ENCODE measurements at places on chromosomes 7 and 10.

DNA sequence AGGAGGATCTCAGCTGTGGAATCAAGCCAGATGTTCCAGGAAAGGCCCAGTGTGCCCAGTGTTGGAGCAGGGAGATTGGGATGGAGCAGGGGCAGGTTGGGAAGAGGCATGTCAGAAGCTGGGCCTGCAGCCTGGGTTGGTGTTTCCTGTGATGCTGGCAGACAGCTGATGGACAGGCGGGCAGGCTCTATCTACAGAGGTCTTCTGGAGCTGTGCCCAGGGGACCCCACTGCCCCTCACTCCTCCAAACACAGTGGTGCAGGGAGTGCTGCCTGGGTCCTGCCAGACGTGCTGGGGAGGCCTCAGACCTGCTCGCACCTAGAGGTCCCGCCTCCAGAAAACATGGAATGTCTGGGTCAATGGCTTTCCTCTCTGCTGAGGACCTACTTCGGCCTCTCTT lies 182.9 kb upstream of the TCERG1L start:
- no peak for DNase-seq

GRCh38 chr7:111138586-111138985 lies 47.7 kb downstream of the LRRN3 start:
- DNase-seq = no peak

- DNase-seq = no peak
These were observed 175.6 kb downstream of the PLXNA4 start for GRCh38 chr7:132400561-132401142.

DNA sequence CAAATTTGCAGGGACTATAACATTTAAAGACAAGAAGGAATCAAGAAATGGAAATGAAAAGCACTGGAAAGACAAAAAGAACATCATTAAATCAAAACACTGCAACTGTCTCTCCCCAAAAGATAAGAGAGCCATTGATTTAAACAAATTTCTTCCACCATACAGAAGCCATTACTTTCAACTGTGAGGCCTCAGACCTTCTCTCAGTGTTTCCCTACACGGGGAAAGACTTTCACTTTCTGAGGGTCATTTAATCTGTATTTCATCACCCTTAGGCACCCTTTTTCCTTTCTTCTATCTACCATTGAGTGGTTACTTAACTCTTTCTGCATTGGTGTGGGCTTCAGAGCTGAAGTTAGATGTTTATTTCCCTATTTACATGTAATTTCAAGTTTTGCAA lies 47.5 kb downstream of the CCDC172 start:
- DNase-seq = no peak

DNA sequence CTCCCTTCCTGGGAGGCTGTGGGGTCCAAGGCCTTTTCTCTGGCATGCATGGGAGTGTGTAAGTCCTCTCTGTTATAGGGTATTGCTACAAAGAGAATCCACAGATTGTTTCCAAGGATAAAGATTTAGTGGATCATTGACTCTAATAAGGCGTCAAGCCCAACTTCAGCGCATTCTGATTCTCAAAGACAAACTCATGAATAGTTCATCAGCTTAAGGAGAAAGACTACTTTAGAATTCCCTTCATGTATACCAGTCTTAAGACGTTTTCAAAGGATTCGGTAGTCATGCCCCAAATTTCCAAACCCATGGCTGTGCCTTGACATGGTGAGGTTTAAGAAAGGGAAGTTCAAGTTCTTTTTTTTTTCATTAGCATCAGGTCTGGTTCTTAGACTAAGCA lies 46.6 kb upstream of the ABLIM1 start:
- DNase-seq = no peak

GRCh38 chr10:71473671-71474599 lies 77.2 kb downstream of the CDH23 start:
- no peak for DNase-seq

GRCh38 chr10:11377267-11377666 lies 234.2 kb downstream of the USP6NL start:
- DNase-seq = no peak

DNA sequence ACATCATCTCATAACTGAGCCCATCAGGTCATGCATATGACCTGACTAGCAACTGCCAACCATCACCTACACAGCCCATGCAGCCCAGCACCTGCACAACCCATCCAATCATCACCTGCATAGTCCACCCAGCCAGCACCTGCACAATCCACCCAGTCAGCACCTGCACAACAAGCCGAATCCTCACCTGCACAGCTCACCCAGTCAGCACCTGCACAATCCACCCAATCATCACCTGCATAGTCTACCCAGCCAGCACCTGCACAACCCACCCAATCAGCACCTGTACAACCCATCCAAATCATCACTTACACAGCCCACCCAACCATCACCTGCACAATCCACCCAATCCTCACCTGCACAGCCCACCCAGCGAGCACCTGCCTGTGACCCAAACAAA lies 33.4 kb upstream of the WDFY4 start:
- DNase-seq = no peak

DNA sequence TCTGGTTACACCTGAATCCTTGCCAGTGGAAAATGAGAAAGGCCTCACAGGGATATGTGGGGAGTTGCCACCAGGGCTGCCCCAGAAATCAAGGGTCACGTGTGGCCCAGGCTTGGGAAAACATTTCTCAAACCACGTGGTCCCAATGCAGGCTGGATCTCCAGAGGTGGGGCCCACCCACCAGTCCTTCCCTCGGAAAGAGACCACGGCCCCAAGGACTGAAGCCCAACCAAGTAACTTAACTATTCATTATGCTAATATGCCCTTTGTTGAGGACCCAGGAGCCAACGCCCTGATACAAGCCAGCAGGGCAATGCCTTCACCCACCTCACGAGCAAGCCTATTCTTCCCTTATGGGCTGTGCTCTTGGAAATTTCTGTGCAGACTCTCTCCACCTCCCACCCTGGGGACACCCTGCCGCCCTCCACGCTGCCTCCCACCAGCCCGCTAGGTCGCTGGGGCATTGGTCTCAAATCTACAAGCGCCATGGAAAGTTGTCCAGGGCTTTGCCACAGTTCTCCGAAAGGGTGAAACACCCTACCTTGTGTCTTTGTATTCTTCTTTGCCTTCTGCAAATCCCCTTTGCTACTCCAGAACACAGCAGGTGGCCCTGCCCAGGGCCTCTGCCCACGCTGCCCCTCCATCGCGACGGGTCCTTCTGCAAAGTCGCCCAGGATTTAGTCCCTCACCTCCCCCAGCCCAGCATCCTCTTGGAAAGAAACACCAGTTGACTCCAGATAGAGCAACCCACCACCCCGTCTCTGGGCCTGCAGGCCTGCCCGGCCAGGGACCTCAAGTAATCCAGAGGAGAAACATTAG lies 8.8 kb downstream of the TNS3 start:
- no peak for DNase-seq

DNA sequence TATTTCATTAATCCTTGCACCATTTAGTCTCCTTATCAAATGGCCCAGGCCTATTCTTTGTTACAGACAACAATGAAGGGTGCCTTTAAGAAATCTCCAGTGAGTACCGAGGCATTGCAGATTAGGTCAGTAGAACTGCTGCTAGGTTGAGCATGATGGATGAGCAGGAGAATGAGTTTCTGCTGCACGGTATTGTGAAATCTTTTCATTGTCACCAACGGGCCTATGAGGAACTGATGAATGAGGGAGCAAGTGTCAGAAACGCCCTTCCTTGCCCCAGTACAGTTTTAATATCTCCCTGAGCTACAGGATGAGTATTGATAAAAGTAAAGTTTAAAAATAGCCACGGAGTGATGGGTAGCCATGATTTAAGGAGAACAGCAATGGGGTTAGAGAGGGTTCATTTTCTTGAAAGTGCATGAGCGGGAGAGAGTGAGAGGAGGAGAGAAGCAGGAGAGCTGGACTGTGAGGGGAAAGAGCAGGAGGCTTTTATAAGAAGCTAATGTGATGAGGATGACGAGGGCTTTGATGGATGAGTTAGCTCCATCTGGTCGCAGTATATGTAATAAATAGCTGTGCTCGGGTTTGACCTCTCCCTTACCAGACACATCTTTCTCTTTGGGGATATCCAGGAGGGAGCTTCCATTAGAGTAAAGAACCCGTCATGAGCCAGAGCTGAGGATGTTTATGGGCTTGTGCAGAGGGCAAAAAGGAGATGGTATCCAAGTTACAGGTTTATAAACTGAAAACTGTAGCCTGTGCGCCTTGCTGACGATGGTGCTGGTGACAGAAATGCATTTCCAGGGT lies 526.1 kb downstream of the LRMDA start:
- no peak for DNase-seq

DNA sequence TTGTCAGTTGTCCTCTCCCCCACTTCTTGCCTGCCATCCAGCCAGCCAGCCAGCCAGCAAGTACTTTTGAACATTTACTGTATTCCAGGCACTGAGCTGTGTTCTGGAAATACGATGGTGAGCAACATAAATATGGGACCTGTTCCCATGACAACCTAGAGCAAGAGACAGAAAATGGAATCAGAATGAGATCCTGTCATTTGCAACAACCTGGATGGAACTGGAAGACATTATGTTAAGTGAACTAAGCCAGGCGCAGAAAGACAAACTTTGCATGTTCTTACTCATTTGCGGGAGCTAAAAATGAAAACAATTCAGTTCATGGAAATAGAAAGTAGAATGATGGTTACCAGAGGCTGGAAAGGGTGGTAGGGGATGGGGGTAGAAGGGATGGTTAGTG lies 140.7 kb downstream of the ICA1 start:
- no peak for DNase-seq

- no peak for DNase-seq
These were observed 121.7 kb downstream of the EMX2 start for GRCh38 chr10:117664288-117664687.

GRCh38 chr10:36468620-36469019 lies 656.8 kb upstream of the ANKRD30A start:
- no peak for DNase-seq

GRCh38 chr10:11320809-11321520 lies 290.5 kb downstream of the USP6NL start:
- DNase-seq = no peak

DNA sequence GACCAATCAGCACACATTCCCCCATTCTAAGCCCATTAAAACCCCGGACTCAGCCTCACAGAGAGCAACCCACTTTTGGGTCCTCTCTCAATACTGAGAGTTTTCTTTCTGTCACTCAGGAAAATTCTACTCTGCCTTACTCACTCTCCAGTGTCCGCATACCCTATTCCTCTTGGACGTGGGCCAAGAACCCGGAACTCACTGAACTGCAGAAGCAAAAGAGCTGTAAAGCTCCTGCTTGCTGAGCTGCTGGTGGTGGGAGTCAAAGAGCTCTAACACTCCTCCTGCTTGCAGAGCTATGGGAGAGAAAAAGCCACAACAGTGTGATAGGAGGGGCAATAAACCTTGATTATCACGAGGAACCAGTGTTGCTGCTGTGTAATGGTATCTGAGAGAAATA lies 386.9 kb downstream of the POM121L12 start:
- DNase-seq = no peak

- peak; percentile 89 for DNase-seq
These were observed 2.4 kb upstream of the INHBA start for GRCh38 chr7:41705109-41705901.

- peak; percentile 27 for DNase-seq
These were observed 101.7 kb upstream of the SVIL start for GRCh38 chr10:29736366-29737073.

DNA sequence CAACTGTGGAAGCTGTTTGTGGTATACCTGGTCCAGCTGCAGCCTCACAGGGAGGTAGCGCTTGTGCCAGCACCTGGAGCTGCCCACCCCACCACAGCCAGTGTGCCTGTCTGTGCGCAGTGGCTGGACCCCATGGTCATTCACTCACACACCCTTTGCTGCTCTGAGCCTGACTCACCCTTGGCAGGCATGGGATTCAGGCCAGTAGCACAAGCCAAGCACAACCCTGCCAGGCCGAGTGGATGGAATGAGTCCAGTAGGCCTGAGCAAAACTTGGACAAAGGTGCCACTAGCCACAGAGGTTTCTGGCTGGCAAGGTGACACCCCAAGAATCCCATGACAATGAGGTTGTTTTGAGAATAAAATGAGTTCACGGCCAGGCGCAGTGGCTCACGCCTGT lies 19.0 kb downstream of the RBM48 start:
- DNase-seq = no peak

DNA sequence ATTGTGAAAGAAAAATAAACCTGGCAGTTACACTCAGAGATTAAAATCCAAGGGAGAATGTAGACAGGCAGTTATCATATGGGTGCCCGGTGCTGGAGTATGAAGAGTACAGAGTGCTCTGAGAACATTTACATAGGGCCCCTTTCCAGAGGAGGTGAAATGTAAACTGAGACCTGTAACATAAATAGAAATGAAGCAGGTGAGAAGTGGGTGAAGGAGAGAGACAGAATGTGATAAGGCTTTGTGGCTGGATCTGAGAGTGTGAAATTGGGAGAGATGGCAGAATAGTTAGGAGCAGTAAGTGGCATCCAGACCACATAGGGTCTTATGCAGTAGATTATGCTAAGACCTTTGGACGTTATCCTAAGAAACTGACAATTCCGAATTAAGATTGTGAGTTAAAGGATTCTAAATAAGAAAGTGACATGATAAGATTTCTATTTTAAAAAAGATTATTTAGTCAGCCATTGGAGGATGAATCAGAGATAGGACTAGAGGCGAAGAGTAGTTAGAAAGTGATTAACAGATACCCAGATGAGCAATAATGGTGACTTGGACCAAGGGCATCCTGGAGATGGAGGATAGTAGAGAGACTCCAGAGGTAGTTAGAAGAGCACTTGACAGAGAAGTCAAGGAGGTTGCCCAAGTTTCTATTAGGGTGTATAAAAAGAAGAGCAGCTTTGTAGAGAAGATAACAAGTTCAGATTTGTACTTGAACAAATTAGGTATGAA lies 36.7 kb downstream of the DNAH11 start:
- DNase-seq = no peak

GRCh38 chr7:135859538-135859937 lies 110.9 kb upstream of the FAM180A start:
- peak; percentile 18 for DNase-seq

DNA sequence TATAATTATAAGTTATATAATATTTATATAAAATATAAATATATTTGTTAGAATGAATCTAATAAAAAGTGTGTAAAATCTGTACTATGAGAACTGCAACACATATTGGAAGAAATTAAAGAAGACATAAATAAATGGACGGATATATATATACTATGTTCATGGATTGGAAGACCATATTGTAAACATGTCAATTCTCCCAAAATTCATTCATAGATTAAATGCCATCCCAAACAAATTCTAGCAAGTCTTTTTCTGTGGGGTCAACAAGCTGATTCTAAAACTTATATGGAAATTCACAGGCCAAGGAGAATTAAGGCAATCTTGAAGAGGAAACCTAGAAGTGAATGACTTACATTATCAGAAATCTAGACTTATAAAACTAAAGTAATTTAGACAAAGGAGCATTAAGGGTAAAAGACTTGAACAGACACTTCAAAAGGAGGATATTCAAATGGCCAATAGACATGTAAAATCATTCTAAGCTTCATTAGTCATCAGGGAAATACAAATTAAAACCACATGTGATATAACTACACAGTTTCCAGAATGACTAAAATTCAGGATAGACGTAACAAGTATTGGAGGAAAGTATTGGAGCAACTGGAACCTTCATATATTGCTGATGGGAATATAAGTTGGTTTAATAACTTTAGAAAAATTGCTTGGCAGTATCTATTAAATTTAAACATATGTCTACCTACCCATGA lies 225.9 kb downstream of the EMX2 start:
- no peak for DNase-seq

Data from brain microvascular endothelial cell (primary cell).